Sigmoid colon (tissue), 7 donors: ENCODE measurements at places on chromosomes 4 and X. TPM values are rescaled to one million over a fixed set of nuclear protein-coding genes. Genes with fewer than 3 reads are reported as not detected.

The TMEM255A gene
- 5.9 TPM for total RNA-seq

The LEF1 gene
- 0.83 TPM for total RNA-seq

DNA sequence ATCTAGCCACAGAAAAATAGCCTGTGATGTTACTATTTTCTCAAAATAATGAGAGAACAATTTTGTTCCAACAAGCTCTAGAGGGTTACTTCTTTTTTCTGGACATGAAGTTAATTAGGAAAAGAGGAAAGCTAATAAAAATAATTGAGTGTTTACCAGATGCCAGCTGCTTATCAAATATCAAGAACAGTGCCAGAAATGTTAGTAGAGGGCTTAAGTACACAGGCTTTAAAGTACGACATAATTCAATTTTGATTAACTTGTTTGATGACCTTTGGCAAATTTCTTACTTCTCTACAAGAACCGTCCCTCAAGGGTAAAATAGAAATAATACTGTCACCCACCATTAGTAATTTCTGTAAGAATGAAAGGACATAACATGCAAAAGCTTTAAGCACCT lies 977.0 kb downstream of the FSTL5 start:
- H3K36me3 ChIP-seq = no peaks in the 10 kb centered on the region
- H3K27ac ChIP-seq = no peak overlapping the region
- H3K4me3 ChIP-seq = no peak overlapping the region

DNA sequence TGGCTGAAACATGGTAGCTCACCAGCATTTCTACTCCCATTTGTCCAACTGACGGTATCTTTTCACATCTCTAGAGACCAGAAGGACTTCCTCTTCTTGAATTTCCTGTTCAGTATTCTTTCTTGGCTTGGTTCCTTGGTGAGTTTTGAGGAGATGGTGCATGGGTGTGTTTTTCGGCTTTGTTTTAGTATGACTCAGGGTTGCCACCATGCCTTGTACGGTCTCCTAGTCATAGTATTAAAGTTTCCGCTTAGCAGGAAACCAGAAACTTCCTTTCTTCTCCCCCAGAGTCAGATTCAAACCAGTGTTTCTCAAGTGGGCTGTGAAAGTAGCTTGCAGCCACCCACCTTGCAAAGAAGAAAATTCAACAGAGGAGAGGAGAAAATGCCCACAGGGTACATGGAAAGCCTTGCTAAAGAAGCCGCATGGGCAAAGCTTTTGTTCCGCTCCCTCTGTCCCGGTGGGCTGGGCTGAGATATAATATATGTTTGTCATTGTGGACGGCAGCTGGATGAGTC lies 5.7 kb downstream of the CD99 start:
- DNase-seq = no peak
- H3K4me3 ChIP-seq = peak overlapping the region; percentile 7
- no peaks in the 10 kb centered on the region for H3K27me3 ChIP-seq
- H3K4me1 ChIP-seq = peaks cover 89% of the 10 kb centered on the region

- H3K36me3 ChIP-seq = no peaks in the 10 kb centered on the region
- no peak for DNase-seq
- no peaks in the 10 kb centered on the region for H3K27me3 ChIP-seq
- H3K4me3 ChIP-seq = no peak overlapping the region
- no peak overlapping the region for H3K27ac ChIP-seq
These were observed 24.9 kb downstream of the FGFBP1 start for GRCh38 chr4:15913631-15913970.

GRCh38 chrX:262381-262909 lies 18.7 kb upstream of the PLCXD1 start:
- no peaks in the 10 kb centered on the region for H3K36me3 ChIP-seq
- peak; percentile 44 for DNase-seq
- H3K27me3 ChIP-seq = no peaks in the 10 kb centered on the region
- H3K4me1 ChIP-seq = no peaks in the 10 kb centered on the region
- H3K4me3 ChIP-seq = no peak overlapping the region

The CORIN gene
- total RNA-seq = 0.33 TPM

The CT45A3 gene
- total RNA-seq = not detected

The CXCR3 gene
- not detected for total RNA-seq

- no peaks in the 10 kb centered on the region for H3K27me3 ChIP-seq
- no peak for DNase-seq
- peaks cover 18% of the 10 kb centered on the region for H3K4me1 ChIP-seq
- no peaks in the 10 kb centered on the region for H3K36me3 ChIP-seq
These were observed 5.7 kb upstream of the PLCXD1 start for GRCh38 chrX:275476-275966.

The USP17L27 gene
- not detected for total RNA-seq

- no peaks in the 10 kb centered on the region for H3K4me1 ChIP-seq
- H3K27ac ChIP-seq = no peak overlapping the region
- no peaks in the 10 kb centered on the region for H3K36me3 ChIP-seq
- no peaks in the 10 kb centered on the region for H3K27me3 ChIP-seq
These were observed 31.9 kb downstream of the APLN start for GRCh38 chrX:129622757-129623301.

DNA sequence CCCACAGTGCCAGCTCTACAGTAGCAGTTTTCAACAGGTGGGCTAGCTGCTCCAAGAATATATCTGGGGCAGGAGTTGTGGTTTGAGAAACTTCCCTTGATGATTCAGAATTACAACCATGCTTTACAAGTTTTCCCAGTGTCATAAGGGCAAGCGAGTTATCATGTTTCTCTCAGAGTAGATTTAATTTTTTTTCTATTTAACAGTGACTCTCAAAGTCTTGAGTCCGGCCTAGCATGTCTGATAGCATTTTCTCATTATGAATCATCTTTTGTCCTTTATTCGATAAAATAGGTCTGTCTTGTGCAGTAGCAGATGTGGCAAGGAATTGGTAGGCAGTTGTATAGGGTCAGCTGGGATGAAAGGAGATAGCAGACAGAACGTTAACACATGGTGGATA lies 62.2 kb upstream of the SPANXD start:
- no peaks in the 10 kb centered on the region for H3K36me3 ChIP-seq
- H3K4me1 ChIP-seq = no peaks in the 10 kb centered on the region
- no peak overlapping the region for H3K4me3 ChIP-seq
- no peaks in the 10 kb centered on the region for H3K27me3 ChIP-seq

DNA sequence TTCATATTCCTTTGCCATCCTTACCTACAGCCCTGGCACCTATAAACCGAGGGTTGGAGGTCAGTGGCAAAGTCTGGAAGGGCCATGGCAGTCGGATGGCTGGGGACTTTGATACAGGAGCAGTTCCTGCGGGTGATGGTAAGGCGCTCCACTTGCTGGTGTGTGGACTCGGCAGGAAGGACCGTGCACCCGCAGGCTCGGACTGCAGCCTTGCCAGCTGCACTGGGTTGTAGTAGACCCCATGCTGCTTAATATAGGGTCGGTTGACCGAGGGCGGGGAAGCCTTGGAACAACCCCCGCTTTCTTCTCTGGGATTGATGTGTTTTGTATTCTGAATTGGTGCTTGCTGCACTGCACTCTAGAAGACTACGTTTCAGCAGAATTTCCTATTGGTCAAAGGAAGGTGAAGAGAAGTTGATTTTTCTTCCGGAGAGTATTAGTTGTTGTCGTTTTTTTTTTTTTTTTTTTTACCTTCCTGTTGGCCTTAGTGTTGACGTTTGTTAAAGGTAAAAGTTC lies 638 bp downstream of the BLTP1 start:
- peak overlapping the region; percentile 90 for H3K27ac ChIP-seq
- H3K4me3 ChIP-seq = peak overlapping the region; percentile 78
- no peaks in the 10 kb centered on the region for H3K27me3 ChIP-seq
- no peaks in the 10 kb centered on the region for H3K4me1 ChIP-seq

DNA sequence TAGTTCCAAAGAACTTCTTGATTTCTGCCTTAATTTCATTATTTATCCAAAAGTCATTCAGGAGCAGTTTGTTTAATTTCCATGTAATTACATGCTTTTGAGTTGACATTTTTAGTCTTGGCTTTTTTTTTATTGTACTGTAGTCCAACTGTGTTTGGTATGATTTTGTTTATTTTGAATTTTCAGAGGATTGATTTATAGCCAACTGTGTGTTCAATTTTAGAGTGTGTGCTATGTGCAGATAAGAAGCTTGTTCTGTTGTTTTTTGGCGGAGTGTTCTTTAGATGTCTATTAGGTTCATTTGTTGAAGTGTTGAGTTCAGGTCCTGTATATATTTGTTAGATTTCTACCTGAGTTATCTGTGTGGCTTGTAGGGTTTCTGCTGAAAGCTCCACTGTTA lies 533.6 kb downstream of the TRAM1L1 start:
- H3K36me3 ChIP-seq = no peaks in the 10 kb centered on the region
- DNase-seq = no peak
- H3K27ac ChIP-seq = no peak overlapping the region
- no peak overlapping the region for H3K4me3 ChIP-seq

DNA sequence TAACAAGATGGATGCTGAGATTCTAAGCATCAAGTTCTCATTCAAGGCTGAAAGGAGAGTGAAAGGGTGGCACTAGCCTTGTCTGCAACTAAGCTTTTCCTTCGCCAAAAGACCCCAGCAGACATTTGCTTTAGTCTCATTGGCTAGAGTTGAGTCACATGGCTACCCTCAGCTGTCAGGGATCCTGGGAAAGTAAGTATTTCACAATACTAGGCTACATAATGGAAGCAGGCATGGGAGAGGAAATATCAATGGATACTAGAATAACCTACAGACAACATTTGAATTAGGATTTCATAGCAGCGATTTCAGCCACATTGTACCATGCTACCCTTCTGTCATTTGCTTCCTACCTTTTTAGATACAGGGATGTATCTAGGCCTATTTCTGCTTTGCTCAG lies 29.1 kb downstream of the MAOA start:
- peaks cover 5% of the 10 kb centered on the region for H3K36me3 ChIP-seq
- no peak for DNase-seq
- H3K4me3 ChIP-seq = no peak overlapping the region
- H3K27me3 ChIP-seq = no peaks in the 10 kb centered on the region

The AVPR2 gene
- total RNA-seq = 1.1 TPM

GRCh38 chr4:106424426-106424825 lies 55.8 kb upstream of the GIMD1 start:
- H3K4me3 ChIP-seq = no peak overlapping the region
- H3K4me1 ChIP-seq = peaks cover 2% of the 10 kb centered on the region
- no peaks in the 10 kb centered on the region for H3K27me3 ChIP-seq
- H3K36me3 ChIP-seq = no peaks in the 10 kb centered on the region
- DNase-seq = no peak
- H3K27ac ChIP-seq = no peak overlapping the region

The XAGE2 gene
- total RNA-seq = not detected

The MMRN1 gene
- 28.1 TPM for total RNA-seq

The PDLIM3 gene
- total RNA-seq = 870 TPM

DNA sequence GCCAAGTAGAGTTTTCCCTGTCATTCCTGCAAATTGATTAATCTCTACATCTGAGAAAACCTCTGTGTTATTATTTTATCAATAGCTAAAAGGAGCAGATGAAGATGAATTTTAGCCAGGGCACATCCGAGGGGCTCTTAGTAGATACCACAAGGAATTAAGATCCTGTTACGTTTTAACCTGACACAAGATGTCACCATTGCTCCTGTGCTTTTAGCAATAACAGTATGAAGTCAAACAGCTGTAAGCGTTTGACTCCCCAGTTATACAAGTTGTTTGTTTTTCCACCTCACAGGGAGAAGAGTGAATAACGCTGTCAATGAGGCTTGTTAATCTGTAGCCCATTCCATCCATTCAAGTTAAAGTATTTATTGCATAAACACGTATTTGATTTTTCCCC lies 76.0 kb upstream of the AP1S2 start:
- no peaks in the 10 kb centered on the region for H3K4me1 ChIP-seq
- no peaks in the 10 kb centered on the region for H3K36me3 ChIP-seq
- no peak overlapping the region for H3K27ac ChIP-seq
- DNase-seq = no peak
- no peak overlapping the region for H3K4me3 ChIP-seq

DNA sequence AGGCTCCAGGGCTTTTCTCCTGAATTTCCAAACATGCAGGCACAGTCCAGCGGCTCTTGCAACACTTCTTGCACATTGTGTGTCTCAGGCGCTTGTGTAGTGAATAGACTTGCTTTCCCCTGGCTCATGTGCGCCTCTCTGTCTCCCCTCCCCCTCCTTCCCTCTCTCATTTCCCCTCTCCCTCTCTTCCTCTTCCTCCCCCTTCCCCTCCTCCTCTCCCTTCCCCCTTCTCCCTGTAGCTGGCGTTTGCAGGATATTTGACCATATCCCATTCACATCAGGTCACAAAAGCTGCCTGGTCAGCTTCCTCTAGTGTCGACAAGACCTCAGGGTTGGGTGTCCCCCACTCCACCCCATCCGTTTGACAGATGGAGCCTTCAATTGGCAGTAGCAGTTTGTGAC lies 2.4 kb downstream of the CHST7 start:
- peak; percentile 80 for DNase-seq
- no peaks in the 10 kb centered on the region for H3K36me3 ChIP-seq
- no peaks in the 10 kb centered on the region for H3K27me3 ChIP-seq
- peak overlapping the region; percentile 22 for H3K27ac ChIP-seq

GRCh38 chrX:22950269-22951266 lies 49.2 kb upstream of the DDX53 start:
- no peak overlapping the region for H3K4me3 ChIP-seq
- no peak for DNase-seq
- H3K36me3 ChIP-seq = no peaks in the 10 kb centered on the region

The CLNK gene
- total RNA-seq = not detected

- H3K4me3 ChIP-seq = no peak overlapping the region
- no peaks in the 10 kb centered on the region for H3K27me3 ChIP-seq
These were observed 351.4 kb upstream of the GATB start for GRCh38 chr4:152112190-152112589.

- H3K4me1 ChIP-seq = no peaks in the 10 kb centered on the region
- no peaks in the 10 kb centered on the region for H3K27me3 ChIP-seq
- no peak for DNase-seq
These were observed 77.9 kb downstream of the JAKMIP1 start for GRCh38 chr4:6122496-6122895.

DNA sequence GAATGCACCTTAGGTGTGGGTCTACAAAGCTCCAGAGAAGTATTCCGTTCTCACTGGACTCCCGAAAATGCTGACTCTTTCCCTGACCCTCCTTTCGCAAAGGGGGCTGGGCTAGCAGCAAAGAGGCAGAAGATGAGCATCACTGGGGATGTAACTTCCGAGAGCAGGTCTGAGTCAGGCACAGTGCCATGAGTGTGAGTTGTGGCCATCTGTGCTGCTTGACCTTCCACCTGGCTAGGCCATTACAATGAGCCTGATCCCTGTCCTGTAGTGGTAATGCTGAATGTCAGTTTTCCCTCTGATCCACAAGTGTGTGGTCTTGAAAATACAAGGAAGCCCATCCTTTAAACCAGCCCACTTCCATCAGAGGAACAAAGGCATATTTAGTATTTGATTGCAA lies 479.4 kb downstream of the AFF2 start:
- no peak overlapping the region for H3K27ac ChIP-seq
- no peaks in the 10 kb centered on the region for H3K36me3 ChIP-seq
- H3K27me3 ChIP-seq = no peaks in the 10 kb centered on the region
- no peak for DNase-seq
- H3K4me1 ChIP-seq = no peaks in the 10 kb centered on the region

The SAGE1 gene
- total RNA-seq = not detected

- no peak overlapping the region for H3K27ac ChIP-seq
- H3K36me3 ChIP-seq = no peaks in the 10 kb centered on the region
- H3K27me3 ChIP-seq = no peaks in the 10 kb centered on the region
- DNase-seq = no peak
These were observed 151.5 kb downstream of the KDM6A start for GRCh38 chrX:45024501-45024900.
